H9 (cell line): ENCODE measurements at places on chromosomes 3 and 15. TPM values are rescaled to one million over a fixed set of nuclear protein-coding genes. Genes with fewer than 3 reads are reported as not detected.

WDR72 gene
- 2.4 and 2.9 TPM in 2 replicates for total RNA-seq

TRIM71 gene
- total RNA-seq = 364 and 376 TPM in 2 replicates

SCAMP2 gene
- 49.0 and 50.2 TPM in 2 replicates for total RNA-seq

RTP1 gene
- total RNA-seq = 6.6 and 7.5 TPM in 2 replicates

IL5RA gene
- not detected in 2 replicates for total RNA-seq

MUC13 gene
- not detected in 2 replicates for total RNA-seq

DCLK3 gene
- 1.4 and 1.6 TPM in 2 replicates for total RNA-seq

TTLL13 gene
- total RNA-seq = not detected in 2 replicates

EXD1 gene
- total RNA-seq = not detected in 2 replicates

DNA sequence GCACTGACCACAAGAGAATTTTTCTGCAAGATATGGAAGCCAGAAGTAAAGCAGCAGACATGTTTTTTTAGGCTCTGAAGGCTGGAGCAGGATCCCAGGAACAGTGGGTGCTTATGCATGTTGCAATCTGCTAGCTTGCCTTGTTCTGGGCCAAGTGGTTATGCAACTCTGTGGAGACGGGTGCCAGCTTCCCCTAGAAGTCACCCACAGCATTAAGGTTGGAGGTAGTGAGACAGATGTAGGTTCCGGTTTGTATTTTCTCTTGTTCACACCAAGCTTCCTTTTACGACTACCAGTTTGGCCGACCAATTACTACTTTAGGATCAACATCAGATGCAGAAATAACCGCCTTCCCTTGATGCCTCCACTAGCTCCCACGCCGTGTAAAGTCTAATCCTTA, 11.1 kb downstream of the DPH3 start:
- DNase-seq = no peak

GRCh38 chr15:90086868-90087268, 15.4 kb downstream of the IDH2 start:
- DNase-seq = peak; percentile 63

DNA sequence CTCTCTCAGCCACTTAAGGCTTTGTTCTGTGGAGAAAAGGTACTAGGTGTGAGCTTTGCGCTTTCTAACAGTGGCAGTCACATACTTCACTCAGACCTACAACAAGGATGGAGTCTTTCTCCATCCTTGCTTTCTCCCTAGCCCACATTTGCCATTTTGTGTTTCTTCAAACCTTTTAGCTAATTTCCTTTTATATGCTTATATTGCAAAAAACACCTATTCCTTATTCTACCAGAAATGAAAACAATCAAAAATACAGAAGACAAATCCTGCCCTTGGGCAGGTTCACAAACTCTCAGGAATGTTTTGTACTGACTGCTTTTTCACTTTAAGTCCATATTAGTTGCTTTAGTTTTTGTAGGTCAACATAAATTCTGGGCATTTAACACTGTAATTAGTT, 914.2 kb downstream of the SQOR start:
- no peak for DNase-seq

DNA sequence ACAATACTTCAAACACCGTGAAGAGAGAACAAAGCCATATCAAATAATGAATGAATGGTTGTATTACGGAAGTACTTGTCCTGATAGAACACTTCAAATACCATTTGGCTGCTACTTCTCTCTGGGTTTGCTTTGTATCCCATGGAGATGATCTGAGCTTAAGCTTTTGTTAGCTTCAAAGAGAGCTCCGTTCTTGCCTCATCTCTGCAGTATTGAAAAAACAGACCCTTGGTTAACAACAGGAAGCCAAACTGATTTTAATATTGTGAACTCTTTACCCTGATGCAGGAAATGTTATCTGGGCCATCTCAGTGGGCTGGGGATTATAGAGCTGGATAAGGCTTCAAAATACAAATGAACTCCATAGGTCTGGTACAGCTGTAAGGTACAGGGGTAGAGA, 101.0 kb downstream of the CHL1 start:
- DNase-seq = no peak

GRCh38 chr3:31841515-31841914, 139.5 kb downstream of the OSBPL10 start:
- DNase-seq = no peak

- DNase-seq = no peak
These were observed 13.6 kb upstream of the BAHD1 start for GRCh38 chr15:40427188-40427587.

DNA sequence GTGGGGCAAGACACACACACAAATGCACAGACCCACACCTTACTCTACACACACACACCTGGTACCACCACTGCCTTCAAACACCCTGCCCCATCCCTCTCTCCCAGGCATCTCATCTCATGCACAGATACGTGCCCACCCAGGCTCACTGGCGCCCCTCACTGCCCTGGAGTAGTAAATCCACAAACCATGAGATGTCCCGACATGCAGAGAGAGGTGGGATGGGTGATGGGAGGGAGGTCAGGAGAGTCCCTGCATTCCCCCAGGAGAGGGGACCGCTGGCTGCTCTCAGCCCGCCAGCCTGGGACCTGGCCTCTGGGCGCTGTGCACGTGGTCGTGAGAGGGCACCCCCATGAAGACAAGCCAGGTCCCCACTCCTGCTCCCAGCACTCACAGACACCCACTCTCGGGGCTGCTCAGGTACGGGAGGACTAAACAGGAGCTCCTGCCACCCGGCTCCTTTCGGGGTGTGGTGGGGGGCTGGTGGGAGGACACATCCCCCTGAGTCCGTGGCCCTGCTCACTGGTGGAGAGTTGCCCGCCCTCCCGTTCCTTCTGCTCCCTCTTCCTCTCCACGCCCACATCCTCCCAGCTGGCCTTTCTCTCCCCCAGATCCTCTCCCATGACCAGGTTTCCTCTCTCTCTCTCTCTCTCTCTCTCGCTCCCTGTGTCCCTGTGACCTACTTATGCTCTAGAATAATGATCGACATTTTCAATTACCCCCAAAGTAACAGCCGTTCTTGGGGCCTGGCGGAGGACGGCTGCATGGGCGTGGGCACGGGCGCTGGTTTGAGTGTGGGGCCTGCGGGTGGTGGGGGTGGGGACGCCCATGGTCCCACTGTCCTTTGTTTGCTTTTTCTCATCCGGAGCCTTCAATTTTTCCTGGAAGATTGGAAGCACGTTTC, 18.9 kb upstream of the CSPG4 start:
- no peak for DNase-seq

DNA sequence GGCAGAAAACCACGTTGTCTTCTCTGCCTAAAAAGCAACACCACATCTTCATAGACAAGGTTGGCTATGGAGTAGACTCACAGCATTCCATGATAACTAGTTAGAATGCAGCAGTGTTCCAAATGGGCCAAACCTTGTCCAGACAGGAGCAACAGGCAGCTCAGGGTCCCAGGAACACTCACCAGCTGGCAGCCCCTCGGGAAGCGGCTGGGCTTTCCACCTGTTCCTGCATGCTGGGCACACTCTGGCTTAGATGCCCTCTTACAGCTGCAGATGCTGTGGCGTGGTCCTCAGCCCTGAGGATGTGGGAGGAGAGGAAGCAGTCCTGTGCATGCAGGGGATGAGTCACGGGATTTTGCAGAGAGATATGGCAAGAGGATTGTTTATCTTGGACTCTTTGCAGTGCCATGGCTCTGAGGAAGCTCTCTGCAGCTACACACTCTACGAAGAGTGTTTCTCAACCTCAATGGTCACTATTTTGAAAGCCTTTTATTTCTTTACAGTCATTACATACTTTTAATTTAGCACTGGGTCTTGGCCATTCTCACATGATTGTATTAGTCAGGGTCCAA, 11.3 kb downstream of the NRROS start:
- DNase-seq = no peak

GRCh38 chr3:69065318-69065964, 13.3 kb upstream of the TMF1 start:
- DNase-seq = no peak

- no peak for DNase-seq
These were observed 792.2 kb downstream of the PLOD2 start for GRCh38 chr3:145368748-145369147.

DNA sequence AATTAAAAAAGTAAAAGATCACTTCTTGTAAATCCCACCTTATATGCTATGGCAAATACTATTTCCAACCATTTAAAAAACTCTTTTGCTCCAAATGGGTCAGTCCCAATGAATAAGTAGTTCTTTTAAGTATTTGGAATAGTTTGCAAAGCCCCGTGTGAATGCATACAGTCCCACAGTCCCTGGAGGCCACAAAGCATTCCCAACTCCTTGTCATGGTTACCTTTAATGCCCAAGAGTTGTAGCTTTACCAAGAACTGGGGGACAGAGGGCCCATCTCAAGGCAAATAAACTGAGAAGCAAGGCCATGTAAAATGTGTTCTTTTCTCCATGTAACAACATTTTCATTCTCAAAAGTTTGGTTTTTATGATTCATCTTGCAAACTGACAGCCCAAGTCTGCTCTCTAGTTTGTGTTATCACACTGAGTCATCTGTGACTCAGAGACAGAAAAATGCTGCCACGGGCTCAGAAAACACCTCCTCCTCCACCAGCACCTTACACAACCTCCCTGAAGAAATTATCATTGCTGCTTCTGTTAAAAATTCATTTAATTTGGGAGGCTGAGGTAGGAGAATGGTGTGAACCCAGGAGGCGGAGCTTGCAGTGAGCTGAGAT, 336.2 kb downstream of the ERC2 start:
- DNase-seq = no peak

DNA sequence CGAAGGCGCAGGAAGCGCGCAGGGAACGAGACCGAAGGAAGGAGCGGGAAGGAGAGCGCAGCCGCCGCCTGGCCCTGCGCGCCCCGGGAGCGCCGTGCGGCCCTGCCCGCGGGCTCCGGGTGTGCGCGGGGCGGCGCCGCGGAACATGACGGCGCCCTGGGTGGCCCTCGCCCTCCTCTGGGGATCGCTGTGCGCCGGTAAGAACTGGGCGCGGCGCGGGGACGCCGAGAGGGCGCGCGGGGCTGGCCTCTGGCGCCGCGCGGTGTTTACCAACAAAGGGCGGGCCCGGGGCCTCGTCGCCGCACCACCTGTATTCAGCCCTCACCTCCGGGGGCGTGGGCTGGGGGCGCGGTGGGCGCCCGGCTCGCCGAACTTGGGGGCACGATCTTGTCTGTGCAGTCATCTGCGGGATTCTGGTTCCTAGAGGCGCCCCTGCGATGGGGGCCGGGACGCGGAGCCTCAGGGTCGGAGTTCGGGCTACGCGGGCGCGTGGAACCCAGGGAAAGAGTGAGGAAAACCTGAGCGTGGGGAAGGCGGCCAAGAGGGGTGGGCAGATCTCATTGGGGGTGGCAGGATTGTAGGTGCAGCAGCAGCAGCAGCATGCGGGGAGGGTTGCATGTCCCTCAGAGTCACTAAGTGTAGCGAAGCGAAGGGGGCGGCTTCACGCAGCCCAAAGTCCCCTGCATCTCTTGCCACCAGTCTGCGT, 641 bp downstream of the ACVR2B start:
- no peak for DNase-seq

GRCh38 chr15:96177279-96177678, 153.2 kb upstream of the NR2F2 start:
- no peak for DNase-seq

- DNase-seq = no peak
These were observed 394.5 kb upstream of the CFAP20DC start for GRCh38 chr3:59444294-59444671.

GRCh38 chr3:40521254-40521653, 3.5 kb upstream of the ZNF621 start:
- DNase-seq = no peak

DNA sequence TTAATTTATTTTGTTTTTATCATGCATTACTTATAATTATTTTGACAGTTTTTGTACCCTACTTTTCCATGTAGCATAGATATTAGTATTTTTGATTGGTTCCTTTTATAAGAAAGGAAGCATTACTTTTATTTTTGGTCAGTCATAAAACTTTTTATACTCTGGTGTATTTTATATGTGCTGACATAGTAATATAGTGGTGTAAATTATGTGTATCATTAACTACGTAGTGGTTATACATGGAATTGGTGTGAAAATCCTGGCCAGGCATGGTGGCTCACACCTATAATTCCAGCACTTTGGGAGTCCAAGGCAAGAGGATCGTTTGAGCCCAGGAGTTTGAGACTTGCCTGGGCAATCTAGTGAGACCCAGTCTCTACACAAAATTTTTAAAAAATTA, 18.8 kb upstream of the NIPA2 start:
- DNase-seq = no peak

- DNase-seq = no peak
These were observed 23.1 kb downstream of the SCAP start for GRCh38 chr3:47452453-47453215.

DNA sequence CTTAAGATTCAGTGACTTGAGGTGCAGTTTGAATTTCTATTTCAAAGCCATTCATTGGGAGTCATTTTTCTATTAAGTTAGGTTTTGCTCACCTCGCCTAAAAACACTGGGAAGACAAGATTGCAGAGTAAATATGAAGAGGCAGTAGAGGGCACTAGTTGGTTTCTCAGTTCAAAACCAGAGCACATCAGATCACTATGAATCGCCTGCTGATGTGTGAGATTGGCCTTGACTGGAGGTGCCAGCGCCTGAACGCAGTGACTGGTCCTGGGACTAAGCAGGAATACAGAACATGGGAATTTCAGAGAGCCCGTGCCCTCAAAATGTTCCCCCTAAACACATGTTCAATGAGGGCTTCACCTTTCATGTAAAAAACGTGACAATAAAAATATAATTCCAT, 229.0 kb downstream of the ITPR1 start:
- DNase-seq = no peak

- DNase-seq = no peak
These were observed 115.6 kb downstream of the PDE8A start for GRCh38 chr15:85097250-85097649.

GRCh38 chr15:65311760-65312159, 7.3 kb downstream of the RNU5B-1 start:
- no peak for DNase-seq

DNA sequence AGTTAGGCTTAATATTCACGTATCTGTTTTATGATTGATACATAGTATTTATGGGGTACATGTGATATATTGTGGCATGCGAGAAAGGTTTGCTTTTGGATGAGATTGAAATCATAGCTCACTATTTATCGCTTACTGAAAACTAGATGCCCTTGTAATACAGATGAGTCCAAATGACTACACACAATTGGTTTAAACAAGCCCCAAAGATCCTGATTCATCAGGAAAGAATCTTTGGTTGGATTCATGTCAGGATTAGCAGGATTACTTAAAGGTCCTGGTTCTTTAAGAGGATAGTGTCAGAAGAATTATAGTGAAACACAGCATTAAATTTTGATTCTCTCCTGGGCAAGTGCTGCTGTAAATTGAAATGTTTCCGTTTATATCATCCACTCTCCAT, 18.6 kb upstream of the AADAC start:
- no peak for DNase-seq

GRCh38 chr15:62085740-62086139, 19.0 kb downstream of the C2CD4A start:
- DNase-seq = no peak

DNA sequence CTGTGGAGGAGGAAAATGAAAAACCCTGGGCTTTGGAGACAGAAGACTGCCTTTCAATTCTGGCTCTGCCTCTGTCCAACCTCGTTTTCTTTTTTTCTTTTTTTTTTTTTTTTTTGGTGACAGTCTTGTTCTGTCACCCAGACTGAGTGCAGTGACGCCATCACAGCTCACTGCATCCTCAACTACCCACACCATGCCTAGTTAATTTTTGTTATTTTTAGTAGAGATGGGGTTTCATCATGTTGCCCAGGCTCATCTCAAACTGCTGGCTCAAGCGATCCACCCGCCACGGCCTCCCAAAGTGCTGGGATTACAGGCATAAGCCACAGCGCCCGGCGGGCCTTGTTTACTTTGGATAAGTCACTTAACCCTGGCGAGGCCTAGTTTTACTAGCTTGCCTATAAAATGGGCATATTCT, 66.3 kb upstream of the SLC25A26 start:
- no peak for DNase-seq
